Heart right ventricle (tissue), 16 donors: ENCODE measurements at places on chromosomes 11 and 22. TPM values are rescaled to one million over a fixed set of nuclear protein-coding genes. Genes with fewer than 3 reads are reported as not detected.
A peak's percentile ranks its signal among the peaks of the same experiment; 100 is the strongest.

- H3K27ac ChIP-seq, result no peak overlapping the region
- no peak overlapping the region for H3K4me3 ChIP-seq
- no peaks in the 10 kb centered on the region for H3K36me3 ChIP-seq
- DNase-seq, result no peak
These were observed 17.6 kb downstream of the CHST1 start for GRCh38 chr11:45647786-45648185.

DNA sequence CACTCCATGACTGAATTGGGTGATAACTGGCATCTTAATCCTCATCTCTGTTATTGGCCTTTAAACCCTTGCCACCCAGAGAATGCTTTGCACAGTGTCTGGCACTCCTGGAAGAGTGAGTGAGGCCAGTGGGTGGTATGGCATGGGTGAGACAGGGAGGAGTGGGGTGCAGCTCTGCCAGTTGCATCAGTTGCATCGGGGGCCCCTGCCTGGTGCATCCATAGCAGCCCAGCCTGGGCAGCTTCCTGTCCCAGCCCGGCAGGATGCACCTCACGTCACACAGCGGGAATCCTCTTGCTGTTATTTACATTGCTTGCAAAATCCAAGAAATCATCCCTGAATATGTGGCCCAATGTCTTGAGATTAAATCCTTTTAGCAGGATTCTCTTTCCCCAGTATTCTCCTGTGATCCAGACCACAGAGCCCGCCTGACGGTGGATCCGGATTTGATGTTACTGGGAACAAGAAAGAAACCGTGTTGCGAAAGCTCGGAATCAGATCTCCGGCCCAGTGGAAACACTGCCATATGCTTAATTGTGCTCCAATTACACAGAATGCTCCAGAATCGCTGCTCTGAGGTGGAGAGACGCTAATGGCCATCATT is 37.6 kb upstream of the MN1 start:
- H3K27ac ChIP-seq, result no peak overlapping the region
- H3K27me3 ChIP-seq, result no peaks in the 10 kb centered on the region
- H3K4me1 ChIP-seq, result peaks cover 10% of the 10 kb centered on the region
- no peak overlapping the region for H3K4me3 ChIP-seq
- H3K36me3 ChIP-seq, result no peaks in the 10 kb centered on the region

DNA sequence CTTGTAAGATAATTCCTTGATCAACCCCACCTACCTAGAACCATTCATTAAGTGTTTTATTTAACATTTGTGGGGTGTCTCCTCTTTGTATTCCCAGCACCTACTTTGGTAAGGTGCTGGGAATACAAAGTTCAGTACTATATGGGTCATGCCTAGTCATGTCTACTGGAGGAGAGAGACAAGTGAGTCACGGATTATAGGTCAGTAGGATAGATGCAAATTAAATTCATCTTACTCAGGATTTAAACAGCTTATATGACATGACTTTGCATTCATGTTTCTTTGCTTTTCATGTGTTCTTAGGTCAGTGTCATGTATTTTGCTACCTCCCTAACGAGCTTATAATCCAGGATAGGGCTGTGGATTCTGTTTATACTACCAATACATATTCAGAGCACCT is 3.4 kb upstream of the FADS1 start:
- no peak for DNase-seq
- no peaks in the 10 kb centered on the region for H3K27me3 ChIP-seq
- H3K36me3 ChIP-seq, result no peaks in the 10 kb centered on the region
- H3K4me3 ChIP-seq, result no peak overlapping the region

GRCh38 chr11:103109818-103110388 is 677 bp downstream of the DYNC2H1 start:
- no peaks in the 10 kb centered on the region for H3K36me3 ChIP-seq
- H3K4me1 ChIP-seq, result peaks cover 14% of the 10 kb centered on the region
- peak overlapping the region; percentile 84 for H3K4me3 ChIP-seq
- no peak for DNase-seq

GRCh38 chr11:64444838-64445441 is 86.0 kb downstream of the RPS6KA4 start:
- peaks cover 7% of the 10 kb centered on the region for H3K27me3 ChIP-seq
- no peak overlapping the region for H3K4me3 ChIP-seq
- H3K36me3 ChIP-seq, result no peaks in the 10 kb centered on the region
- H3K27ac ChIP-seq, result no peak overlapping the region

Gene TOMM22
- polyA plus RNA-seq, result 40.7 TPM

DNA sequence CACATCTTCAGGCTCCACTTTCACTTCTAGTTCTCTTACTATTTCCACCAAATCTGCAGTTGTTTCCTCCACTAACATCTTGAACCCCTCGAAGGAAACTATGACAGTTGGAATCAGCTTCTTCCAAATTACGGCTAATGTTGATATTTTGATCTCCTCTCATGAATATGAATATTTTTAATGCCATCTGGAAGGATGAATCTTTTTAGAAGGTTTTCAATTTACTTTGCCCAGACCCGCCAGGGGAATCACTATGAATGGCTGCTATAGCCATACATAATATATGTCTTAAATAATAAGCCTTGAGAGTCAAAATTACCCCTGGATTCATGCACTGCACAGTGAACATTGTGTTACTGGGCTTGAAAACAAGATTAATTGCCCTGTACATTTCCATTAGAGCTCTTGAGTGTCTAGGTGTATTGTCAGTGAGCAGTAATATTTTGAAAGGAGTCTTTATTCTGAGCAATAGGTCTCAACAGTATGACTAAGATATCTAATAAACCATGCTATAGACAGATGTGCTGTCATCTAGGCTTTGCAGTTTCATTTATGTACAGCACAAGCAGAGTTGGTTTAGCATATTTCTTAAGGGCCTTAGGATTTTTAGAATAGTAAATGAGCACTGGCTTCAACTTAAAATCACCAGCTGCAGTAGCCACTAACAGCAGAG is 48.3 kb upstream of the LRRC55 start:
- DNase-seq, result no peak
- H3K27ac ChIP-seq, result no peak overlapping the region
- H3K4me3 ChIP-seq, result no peak overlapping the region
- no peaks in the 10 kb centered on the region for H3K27me3 ChIP-seq

DNA sequence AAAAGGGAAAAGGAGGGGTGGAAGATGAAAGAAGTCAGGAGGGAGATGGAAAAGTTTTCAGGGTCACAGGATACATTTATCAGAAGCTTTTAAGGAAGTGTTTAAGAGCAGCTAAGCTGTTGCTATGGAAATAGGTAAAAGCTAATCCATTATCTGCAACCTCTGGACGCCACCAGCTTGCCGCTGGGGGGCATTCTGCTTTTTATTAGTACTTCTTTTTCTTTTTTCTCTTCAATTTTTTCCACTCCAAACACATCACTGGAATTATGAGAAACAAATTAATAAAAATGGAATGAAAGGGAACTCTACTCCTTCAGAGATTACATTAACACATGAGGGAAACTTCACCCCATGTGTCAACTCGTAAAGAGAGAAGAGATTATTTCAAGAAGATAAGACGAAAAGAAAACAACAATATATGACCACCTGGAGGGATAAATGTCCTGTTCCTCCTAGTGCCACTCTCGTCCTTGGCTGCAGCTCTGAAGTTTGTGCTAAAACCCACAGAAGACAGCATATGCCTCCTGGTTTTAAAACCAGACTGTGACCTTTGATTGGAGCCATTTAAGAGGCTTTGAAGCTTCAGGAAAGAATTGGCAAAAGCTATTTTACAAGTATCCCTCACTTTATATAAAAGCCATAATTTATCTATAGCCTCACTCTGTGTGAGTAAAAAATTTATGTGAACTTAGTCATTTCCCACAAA is 972.8 kb downstream of the OPCML start:
- H3K27me3 ChIP-seq, result peaks cover 4% of the 10 kb centered on the region
- no peaks in the 10 kb centered on the region for H3K36me3 ChIP-seq
- H3K4me3 ChIP-seq, result no peak overlapping the region

Gene DEFB131B
- polyA plus RNA-seq, result not detected

DNA sequence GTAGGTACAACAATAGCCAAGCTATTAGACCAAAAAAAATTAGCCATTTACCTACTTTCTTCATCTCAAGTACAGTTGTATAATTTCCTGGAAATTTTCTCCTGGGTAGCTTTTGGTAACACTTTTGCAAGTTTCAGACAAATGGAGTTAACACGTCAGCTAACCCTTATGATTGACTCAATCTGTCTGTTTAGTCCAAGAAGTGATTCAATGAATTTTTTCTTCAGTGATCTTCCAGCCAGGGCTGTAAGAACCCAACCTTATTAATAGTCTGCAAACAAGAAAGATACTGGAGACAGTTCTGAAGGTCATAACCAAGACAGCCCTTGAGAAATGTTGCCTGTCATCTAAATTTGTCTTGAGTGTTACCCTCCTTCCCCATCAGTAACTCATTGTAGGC is 30.1 kb upstream of the FIBIN start:
- no peak for DNase-seq
- no peak overlapping the region for H3K4me3 ChIP-seq
- no peaks in the 10 kb centered on the region for H3K4me1 ChIP-seq
- H3K27ac ChIP-seq, result no peak overlapping the region
- no peaks in the 10 kb centered on the region for H3K27me3 ChIP-seq

- no peak overlapping the region for H3K4me3 ChIP-seq
- no peaks in the 10 kb centered on the region for H3K36me3 ChIP-seq
- peak; percentile 26 for DNase-seq
- no peaks in the 10 kb centered on the region for H3K4me1 ChIP-seq
- peaks cover 13% of the 10 kb centered on the region for H3K27me3 ChIP-seq
These were observed 77.0 kb downstream of the ZNF280B start for GRCh38 chr22:22431271-22432220.

Gene FZD4
- 17.9 TPM for polyA plus RNA-seq

DNA sequence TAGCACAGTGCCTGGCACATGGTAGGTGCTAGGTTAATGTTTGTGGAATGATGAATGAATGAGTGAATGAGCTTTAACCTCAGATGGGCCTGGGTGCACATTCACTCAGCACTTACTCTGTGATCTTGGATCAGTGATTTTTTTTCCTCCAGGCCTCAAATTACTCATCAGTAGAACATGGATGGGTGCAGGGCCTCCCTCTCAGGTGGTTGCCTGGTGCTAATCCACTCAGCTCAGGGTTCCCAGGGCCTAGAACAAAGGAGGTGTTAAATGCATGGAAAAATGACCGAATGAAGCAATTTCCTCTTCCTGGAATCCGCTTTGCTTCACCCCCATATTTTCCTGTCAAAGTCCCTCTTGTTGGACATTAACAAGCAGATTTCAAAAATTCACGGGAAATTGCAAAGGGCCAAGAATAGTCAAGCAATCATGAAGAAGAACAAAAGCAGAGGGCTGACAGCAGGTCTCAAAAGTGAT is 93.5 kb downstream of the MYEOV start:
- no peaks in the 10 kb centered on the region for H3K36me3 ChIP-seq
- no peak for DNase-seq
- no peaks in the 10 kb centered on the region for H3K4me1 ChIP-seq
- H3K27ac ChIP-seq, result no peak overlapping the region

DNA sequence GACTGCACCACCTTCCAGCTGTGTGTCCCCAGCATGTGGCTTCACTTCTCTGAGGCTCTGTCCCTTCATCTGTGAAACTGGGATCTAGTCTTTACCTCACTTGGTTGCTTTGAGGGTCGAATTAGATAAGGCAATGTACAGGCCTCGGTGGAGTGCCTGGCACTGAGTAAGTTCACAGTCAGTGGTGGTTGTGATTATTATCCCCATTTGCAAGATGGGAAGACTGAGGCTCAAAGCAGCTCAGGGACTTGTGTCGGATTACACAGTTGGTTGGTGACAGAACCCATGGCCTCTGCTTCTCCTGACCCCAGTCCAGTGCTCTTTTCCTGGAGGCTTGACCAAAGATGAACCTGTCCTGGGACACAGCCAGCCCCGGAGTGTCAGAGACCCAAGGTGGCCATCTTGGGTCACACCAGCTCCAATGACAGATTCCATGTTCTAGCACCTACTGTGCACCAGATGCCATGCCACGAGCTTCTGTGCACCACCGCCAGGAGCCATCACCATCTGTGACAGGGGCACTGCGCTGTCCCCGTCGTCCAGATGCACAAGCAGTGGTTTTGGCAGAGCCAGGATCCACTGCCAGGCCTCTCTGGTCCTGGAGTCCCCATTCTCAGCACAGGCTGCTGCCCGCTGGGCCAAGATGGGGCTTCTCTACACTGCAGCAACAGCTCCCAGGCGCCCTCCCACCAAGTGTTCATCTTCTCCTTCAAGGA is 60.5 kb downstream of the IGLL1 start:
- H3K36me3 ChIP-seq, result no peaks in the 10 kb centered on the region
- no peak overlapping the region for H3K4me3 ChIP-seq
- no peak for DNase-seq

Gene MMP27
- polyA plus RNA-seq, result not detected

DNA sequence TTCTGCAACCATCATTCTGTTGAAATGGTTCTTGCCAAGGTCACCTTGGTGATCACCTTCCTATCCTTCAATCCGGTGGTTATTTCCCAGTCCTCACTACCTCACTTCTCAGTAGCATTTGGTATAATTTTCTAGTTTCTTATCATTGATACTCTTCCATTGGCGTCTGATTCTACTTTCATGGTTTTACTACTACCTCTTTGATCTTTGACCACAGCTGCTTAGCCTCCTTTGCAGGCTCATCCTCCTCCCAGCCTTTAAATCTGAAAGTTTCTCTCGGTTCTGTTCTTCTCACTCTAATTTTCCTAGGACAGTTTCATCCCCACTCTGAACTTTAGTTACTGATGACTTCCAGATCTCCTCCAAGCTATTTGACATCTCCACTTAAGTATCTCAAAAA is 5.0 kb downstream of the TIMM10B start:
- peaks cover 8% of the 10 kb centered on the region for H3K36me3 ChIP-seq
- H3K27me3 ChIP-seq, result no peaks in the 10 kb centered on the region
- no peak overlapping the region for H3K27ac ChIP-seq
- H3K4me3 ChIP-seq, result no peak overlapping the region

- no peak for DNase-seq
- H3K4me1 ChIP-seq, result no peaks in the 10 kb centered on the region
- no peaks in the 10 kb centered on the region for H3K36me3 ChIP-seq
- no peak overlapping the region for H3K27ac ChIP-seq
- no peaks in the 10 kb centered on the region for H3K27me3 ChIP-seq
These were observed 145.7 kb upstream of the TRPC6 start for GRCh38 chr11:101729406-101730078.

GRCh38 chr11:116958246-116958645 is 120.8 kb upstream of the APOA1 start:
- H3K4me3 ChIP-seq, result no peak overlapping the region
- peaks cover 23% of the 10 kb centered on the region for H3K4me1 ChIP-seq
- peaks cover 37% of the 10 kb centered on the region for H3K36me3 ChIP-seq

DNA sequence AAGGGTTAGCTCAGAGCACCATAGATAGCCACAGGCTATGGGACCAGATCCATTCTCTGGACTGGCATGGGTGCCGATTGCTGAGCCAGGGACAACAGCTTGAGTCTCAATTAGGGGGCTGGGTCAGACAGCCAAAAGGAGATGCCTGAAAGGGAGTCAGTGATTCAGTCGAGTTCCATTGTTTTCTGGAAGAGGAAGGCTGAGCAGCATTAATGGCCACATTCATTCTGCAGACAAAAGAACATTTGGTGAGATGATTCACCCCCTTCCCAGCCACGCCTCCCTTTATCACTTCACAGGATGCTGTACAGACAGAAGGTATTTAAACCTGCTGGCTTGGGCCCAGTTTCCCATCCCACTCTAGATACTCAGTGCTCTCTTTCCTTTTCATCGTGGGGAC is 131.9 kb downstream of the ADAMTS15 start:
- H3K4me1 ChIP-seq, result peaks cover 11% of the 10 kb centered on the region
- peak overlapping the region; percentile 72 for H3K27ac ChIP-seq
- H3K4me3 ChIP-seq, result no peak overlapping the region
- no peaks in the 10 kb centered on the region for H3K36me3 ChIP-seq

Gene KRTAP5-1
- not detected for polyA plus RNA-seq

- no peak for DNase-seq
- H3K27me3 ChIP-seq, result peaks cover 28% of the 10 kb centered on the region
- H3K36me3 ChIP-seq, result no peaks in the 10 kb centered on the region
- H3K4me3 ChIP-seq, result no peak overlapping the region
- peaks cover 5% of the 10 kb centered on the region for H3K4me1 ChIP-seq
These were observed 4.3 kb upstream of the EXPH5 start for GRCh38 chr11:108597736-108598355.

- no peaks in the 10 kb centered on the region for H3K27me3 ChIP-seq
- DNase-seq, result peak; percentile 42
- no peak overlapping the region for H3K27ac ChIP-seq
These were observed 148.3 kb upstream of the POU2AF2 start for GRCh38 chr11:111097191-111097590.
